ENCODE measurements at places on chromosomes 16 and 17. TPM values are rescaled to one million over a fixed set of nuclear protein-coding genes. Genes with fewer than 3 reads are reported as not detected.

KRTAP3-2 gene
- total RNA-seq, result not detected

TPSG1 gene
- not detected for total RNA-seq

PIK3R5 gene
- 0.35 TPM for total RNA-seq

GAS7 gene
- total RNA-seq, result 2.5 TPM

HAGHL gene
- 9.3 TPM for total RNA-seq

SEZ6 gene
- not detected for total RNA-seq

GDPD1 gene
- 21.3 TPM for total RNA-seq

ADAD2 gene
- total RNA-seq, result not detected

TMEM220 gene
- 0.05 TPM for total RNA-seq

DNA sequence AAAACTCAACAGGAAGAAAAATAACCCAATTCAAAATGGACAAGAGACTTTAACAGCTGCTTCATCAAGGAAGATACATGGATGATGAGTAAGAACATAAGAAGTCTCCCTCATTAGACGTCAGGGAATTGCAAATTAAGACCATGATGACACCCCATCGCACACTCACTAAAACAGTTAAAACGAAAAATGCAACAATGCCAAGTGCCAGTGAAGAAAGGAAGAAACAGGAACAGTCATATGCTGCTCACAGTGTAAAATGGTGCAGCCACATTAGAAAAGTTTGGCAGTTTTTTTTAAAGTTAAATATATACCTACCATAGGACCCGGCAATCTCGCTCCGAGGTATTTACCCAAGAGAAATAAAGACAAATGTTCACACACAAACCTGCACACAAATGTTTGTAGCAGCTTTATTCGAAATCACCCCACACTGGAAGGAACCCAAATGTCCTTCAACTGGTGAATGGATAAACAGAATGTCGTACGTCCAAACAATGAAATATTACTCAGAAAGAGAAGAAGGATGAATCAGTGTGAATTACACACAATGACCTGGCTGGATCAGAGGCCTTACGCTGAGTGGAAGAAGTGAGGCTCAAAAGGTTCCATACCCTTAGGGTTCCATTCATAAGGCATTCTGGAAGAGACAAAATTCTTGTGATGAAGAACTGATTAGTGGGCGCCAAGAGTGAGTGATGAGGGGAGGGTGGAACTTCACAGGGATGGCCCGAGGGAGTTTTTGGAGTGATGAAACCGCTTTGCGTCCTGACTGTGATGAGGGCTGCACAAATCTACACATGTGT lies 110.3 kb downstream of the C16orf95 start:
- peak; percentile 84 for DNase-seq

GRCh38 chr16:12573300-12573699 lies 230.4 kb downstream of the CPPED1 start:
- DNase-seq, result no peak

GRCh38 chr17:47907932-47908562 lies 12.0 kb downstream of the SP2 start:
- no peak for DNase-seq

GRCh38 chr16:10080051-10080772 lies 102.0 kb downstream of the GRIN2A start:
- no peak for DNase-seq

DNA sequence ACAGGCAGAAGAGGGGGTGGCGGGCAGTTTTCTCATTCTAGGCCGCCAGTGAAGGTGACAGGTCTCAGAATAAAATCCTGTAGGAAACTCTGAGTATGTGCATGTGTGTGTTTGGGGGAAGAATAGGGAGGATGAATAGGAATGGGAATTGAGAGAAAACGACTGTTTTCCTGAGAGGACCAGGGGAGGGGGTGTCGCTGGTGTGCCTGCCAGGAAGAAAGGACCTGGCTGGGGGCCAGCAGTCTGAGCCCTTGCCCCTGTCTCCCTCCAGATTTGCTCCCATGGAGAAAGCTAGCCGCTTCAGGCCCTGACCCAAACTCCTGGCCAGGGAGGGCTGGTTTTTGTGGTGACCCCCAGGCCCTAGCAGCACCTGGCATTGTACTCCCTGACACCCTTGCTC lies 14.4 kb downstream of the C17orf50 start:
- DNase-seq, result no peak

- no peak for DNase-seq
Observed at GRCh38 chr16:48535831-48536613, 74.0 kb downstream of the N4BP1 start.

DNA sequence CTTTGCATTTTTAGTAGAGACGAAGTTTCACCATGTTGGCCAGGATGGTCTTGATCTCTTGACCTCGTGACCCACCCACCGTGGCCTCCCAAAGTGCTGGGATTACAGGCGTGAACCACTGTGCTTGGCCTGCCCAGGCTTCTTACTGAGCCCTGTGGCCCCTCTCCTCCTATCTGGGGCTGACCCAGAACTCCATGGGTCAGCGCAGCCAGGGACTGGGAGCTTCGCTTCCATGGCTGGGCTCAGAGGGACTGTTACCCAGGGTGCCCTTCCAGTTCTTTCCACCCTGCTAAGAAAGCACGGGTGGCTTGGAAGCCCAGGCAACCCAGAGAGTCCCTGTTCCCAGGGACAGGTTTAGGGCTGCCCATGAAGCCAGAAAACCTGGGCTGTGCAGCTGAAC lies 28.2 kb downstream of the SHISA6 start:
- no peak for DNase-seq

- no peak for DNase-seq
Observed at GRCh38 chr16:3525951-3526350, 25.1 kb downstream of the CLUAP1 start.

DNA sequence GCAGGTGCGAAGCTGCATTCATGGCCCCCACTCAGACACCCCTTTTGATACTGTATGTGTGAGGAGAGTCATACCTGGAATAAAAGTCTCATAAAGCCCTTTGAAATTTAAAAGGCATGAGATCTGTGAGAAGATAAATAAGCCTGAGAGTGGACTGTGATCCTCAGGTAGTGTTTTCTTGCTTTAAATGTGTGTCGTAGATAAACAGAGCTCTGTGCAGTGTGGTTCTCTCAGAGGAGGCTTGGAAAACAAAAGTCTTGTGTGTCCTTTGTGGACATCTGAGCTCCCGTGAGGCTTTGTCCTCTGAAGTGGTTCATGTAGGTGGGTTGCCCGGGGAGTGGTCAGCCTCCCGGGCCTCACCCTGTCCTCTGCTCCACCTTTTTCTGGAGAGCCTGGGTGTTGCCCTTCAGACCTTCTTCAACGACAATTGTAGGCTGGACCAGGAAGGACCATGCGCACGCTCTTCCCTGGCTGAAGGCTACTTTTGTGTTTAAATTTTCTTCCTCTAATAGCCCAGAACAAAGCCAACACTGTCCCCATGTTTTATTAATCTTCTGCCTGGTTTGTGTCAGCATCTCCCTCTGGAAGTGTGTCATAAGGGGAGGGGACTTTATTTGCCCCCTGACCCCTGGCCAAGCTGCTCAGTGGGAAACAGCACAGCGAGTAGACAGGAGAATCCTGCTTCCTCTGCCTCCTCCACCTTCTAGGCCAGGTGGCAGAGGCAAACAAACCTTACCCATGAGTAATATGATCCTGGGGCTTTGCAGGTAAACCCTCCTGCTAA lies 151.2 kb downstream of the MSI2 start:
- DNase-seq, result no peak

- DNase-seq, result no peak
Observed at GRCh38 chr16:73091174-73091573, 43.2 kb upstream of the ZFHX3 start.

- no peak for DNase-seq
Observed at GRCh38 chr16:52741351-52741750, 194.4 kb upstream of the TOX3 start.

DNA sequence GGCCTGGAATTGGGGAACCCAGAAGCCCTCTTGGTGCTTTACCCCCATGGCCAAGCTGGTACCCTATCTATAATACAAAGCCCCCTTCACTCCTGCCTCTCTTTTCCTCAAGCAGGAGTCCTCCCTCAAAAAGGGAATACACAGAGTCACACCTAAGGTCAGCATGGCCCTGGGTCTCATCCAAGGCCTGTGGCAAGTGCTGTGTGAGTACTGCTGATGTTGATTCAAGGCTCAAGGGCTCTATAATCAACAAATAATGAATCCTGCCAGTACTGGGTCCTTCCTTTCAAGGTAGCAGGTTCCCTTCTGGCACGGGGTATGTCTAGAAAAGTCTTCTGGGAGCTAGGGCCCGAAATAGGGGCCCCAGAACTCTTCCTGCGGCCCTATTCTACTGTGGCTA lies 187.3 kb downstream of the CYB561 start:
- no peak for DNase-seq

GRCh38 chr16:75237398-75238131 lies 13.9 kb downstream of the BCAR1 start:
- DNase-seq, result no peak

DNA sequence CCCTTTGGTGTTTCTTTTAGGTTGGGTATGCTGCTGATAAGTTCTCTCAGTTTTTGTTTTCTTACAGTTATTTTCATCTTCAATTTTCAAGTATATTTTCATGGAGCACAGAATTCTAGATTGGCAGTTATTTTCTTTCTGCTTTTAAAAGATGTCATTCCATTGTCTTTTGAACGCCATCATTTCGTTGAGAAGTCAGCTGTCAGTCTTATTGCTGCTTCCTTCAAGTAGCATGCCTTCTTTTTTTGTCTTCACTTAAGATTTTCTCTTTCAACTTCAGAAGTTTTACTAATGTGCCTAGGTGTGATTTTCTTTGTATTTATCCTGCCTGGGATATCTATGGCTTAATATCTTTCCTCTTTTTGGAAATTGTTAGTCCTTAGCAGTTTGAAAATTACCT lies 262.2 kb upstream of the PMFBP1 start:
- no peak for DNase-seq

- DNase-seq, result no peak
Observed at GRCh38 chr16:80274576-80275191, 266.1 kb upstream of the DYNLRB2 start.

DNA sequence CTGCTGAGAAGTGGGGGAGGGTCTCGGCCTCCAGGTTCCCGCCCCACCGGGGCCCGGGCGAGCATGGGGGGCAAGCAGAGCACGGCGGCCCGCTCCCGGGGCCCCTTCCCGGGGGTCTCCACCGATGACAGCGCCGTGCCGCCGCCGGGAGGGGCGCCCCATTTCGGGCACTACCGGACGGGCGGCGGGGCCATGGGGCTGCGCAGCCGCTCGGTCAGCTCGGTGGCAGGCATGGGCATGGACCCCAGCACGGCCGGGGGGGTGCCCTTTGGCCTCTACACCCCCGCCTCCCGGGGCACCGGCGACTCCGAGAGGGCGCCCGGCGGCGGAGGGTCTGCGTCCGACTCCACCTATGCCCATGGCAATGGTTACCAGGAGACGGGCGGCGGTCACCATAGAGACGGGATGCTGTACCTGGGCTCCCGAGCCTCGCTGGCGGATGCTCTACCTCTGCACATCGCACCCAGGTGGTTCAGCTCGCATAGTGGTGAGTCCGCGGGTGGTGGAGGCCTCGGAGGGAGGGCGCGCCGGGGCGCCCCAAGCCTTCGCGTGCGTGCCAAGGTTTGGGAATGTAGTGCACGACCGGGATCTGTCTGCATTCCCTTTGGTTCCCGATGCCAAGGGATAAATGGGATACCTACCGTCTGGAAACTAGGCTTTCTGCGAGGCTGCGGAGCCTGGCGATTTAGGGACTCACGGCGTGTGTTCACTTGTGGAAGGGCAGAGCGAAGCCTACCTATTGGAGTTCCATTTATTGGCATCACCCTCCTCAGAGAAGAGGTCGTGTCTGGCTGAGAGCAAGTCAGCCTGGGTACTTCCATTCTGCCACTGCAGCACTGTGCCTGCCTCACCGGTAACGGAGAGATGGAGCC lies 1.0 kb downstream of the ZNRF1 start:
- no peak for DNase-seq

- DNase-seq, result no peak
Observed at GRCh38 chr16:48384520-48385252, 527 bp downstream of the SIAH1 start.
